ENCODE measurements at places on chromosomes 7 and 10. TPM values are rescaled to one million over a fixed set of nuclear protein-coding genes. Genes with fewer than 3 reads are reported as not detected.

- H3K27ac ChIP-seq, result no peak overlapping the region
- H3K4me3 ChIP-seq, result no peak overlapping the region
- DNase-seq, result no peak
- H3K27me3 ChIP-seq, result no peaks in the 10 kb centered on the region
These were observed 498.6 kb downstream of the GLRX3 start for GRCh38 chr10:130634816-130635215.

- no peaks in the 10 kb centered on the region for H3K27me3 ChIP-seq
- no peaks in the 10 kb centered on the region for H3K4me1 ChIP-seq
- H3K27ac ChIP-seq, result no peak overlapping the region
- DNase-seq, result no peak
- no peak overlapping the region for H3K4me3 ChIP-seq
These were observed 592.1 kb upstream of the ANKRD30A start for GRCh38 chr10:36533316-36533715.

Gene FAM25A
- total RNA-seq, result not detected

DNA sequence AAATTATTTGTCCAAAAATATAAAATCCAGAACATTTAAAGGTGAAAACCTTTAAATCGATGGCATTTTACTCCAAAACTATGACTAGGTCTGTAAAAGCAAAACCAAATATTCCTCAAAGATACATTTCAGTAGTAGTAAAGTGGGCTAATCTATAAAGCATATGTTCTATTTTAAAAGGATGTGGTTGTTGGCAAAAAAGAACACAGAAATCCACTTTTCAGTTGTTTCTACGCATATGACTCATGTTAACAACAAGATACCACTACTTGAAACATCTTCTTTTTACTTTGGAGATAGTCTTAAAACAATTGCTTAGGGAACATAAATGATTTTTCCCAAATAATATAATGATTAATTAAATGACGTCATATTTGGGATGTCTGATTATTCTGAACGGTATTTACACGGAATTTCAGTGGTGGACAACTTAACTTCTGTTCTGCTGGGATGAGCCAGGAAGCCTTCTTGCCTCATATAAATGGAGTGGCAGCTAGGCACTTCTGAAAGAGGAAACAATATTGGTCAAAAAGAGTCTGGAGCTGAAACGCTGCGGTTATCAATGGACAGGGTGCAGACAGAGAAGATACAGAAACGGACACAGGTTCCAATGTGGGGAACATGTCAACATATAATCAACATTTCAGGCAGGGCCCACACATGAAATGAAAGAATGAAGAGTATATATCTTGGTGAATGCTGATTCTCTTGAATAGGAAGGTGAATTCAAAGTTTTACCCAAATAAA, 78.5 kb downstream of the ETV1 start:
- no peak overlapping the region for H3K27ac ChIP-seq
- no peaks in the 10 kb centered on the region for H3K27me3 ChIP-seq
- no peak overlapping the region for H3K4me3 ChIP-seq
- peaks cover 9% of the 10 kb centered on the region for H3K4me1 ChIP-seq

DNA sequence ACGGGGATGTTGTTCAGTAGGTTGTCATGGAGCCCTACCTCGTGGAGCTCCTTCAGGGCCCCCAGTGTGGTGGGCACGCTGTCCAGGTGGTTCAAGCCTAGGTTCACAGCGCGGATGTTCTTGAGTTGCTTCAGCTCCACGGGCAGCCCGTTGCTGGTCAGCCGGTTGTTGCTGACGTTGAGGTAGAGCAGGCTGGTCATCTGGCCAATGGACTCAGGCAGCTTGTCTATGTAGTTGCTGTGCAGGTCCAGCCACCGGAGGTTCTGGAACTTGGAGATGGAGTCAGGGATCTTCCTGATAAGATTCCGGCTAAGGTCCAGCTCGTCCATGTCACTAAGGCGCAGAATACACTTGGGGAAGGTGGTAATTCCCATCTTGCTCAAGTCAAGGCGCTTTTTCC, 26.0 kb downstream of the LRRC18 start:
- no peak overlapping the region for H3K27ac ChIP-seq
- no peaks in the 10 kb centered on the region for H3K27me3 ChIP-seq
- DNase-seq, result no peak
- H3K36me3 ChIP-seq, result no peaks in the 10 kb centered on the region
- H3K4me3 ChIP-seq, result no peak overlapping the region

DNA sequence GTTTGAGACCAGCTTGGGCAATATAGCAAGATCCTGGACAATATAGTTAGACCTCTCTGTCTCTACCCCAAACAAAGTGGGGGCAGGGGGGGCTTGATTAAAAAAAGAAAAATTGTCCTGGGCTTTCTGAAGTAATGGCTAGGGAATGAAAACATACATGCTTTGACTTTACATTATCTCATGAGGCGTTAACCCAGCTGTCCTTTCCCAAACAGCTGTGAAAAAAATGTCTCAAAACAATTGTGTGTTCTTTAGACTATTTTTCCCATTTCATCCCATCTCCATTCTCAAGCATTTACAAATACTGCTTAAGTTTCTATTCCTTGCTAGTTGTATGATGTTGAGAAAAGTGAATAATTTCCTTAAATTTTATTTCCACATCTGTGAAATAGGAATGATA, 27.0 kb upstream of the CDK13 start:
- H3K4me1 ChIP-seq, result peaks cover 11% of the 10 kb centered on the region
- H3K27ac ChIP-seq, result no peak overlapping the region
- no peak for DNase-seq
- H3K27me3 ChIP-seq, result no peaks in the 10 kb centered on the region

Gene CLDN4
- total RNA-seq, result 18.6 TPM

- H3K4me3 ChIP-seq, result no peak within 1 kb of the TSS
- H3K27ac ChIP-seq, result no peak within 1 kb of the TSS
- H3K27me3 ChIP-seq, result peaks cover 94% of the 10 kb centered on the region
These were observed at the start of gene LIPK for GRCh38 chr10:88705958-88706357. LIPK (plus strand) TSS chr10:88706249; CDS start chr10:88724544, 18,295 bp downstream.

DNA sequence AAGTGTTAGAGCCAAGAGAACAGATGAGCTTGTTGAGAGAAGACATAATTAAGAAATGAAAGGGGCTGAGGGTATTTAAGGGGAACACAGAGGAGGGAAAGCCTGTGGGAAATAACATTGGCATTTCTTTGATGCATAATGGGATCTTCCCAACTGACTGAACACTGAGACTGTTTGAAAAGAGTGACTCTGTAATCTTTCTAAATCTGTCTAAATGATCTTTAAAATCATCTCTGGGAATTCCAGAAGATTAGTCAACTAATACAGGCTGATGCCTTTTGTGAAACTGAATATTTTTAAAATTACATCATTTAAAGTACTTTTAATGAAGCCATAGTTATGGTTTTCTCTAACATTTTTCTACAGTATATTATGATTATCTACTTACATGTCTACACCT, 17.4 kb upstream of the SLC35G1 start:
- DNase-seq, result no peak
- H3K4me1 ChIP-seq, result peaks cover 11% of the 10 kb centered on the region
- H3K27me3 ChIP-seq, result no peaks in the 10 kb centered on the region
- no peak overlapping the region for H3K4me3 ChIP-seq

GRCh38 chr10:28922127-28922526, 244.8 kb downstream of the BAMBI start:
- no peaks in the 10 kb centered on the region for H3K4me1 ChIP-seq
- H3K27ac ChIP-seq, result no peak overlapping the region
- peak; percentile 43 for DNase-seq
- H3K36me3 ChIP-seq, result no peaks in the 10 kb centered on the region

GRCh38 chr10:34727595-34728033, 87.5 kb downstream of the PARD3 start:
- H3K27me3 ChIP-seq, result no peaks in the 10 kb centered on the region
- H3K27ac ChIP-seq, result no peak overlapping the region
- DNase-seq, result peak; percentile 56
- H3K4me1 ChIP-seq, result peaks cover 3% of the 10 kb centered on the region
- no peak overlapping the region for H3K4me3 ChIP-seq

Gene C7orf33
- not detected for total RNA-seq

GRCh38 chr7:142579946-142580345, 169.3 kb upstream of the PRSS1 start:
- peaks cover 9% of the 10 kb centered on the region for H3K4me1 ChIP-seq
- no peak for DNase-seq
- H3K27ac ChIP-seq, result no peak overlapping the region

DNA sequence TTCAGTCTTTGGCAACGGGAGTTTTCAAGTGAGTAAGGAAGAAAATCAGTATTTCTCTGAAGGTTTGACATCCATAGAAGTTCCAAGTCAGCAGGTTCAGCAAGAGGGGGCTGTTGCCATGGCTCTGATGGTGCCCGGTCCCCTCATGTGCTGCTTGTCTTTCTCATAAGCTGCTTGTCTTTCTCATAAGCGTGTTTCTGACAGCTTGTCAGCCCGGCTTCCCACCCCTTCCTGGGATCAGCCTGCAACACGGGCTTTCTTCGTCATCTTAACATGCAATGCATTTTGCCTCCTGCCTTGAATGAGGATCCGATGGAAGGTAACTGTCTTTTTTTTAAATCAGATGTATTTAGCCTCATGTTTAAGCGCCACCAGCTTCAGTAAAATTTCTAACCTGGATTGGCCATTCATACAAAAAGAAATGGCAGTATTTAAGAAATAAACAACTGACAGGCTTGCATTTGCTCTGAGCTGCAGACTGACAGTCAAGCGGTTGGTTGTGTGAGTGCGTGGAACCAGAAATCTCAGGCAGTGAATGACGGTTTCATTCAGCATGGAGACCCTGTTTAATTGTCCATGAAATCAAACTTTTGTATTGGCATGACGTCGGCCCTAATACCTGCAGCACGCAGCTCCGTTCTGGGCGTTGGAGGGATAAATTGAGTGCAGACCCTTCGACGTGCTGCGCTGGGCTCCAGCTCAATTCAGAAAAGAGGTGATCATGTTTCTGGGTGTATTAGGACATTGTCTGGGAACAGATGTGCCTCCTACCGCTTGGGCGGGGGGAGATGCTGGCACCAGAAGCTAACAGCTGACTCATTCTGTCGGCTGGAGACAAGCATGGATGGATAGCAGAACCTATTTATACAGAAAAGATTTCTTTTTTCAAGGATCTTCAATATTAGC, 454.7 kb upstream of the FOXK1 start:
- no peak for DNase-seq
- no peaks in the 10 kb centered on the region for H3K4me1 ChIP-seq
- no peak overlapping the region for H3K4me3 ChIP-seq
- H3K27ac ChIP-seq, result no peak overlapping the region
- H3K27me3 ChIP-seq, result no peaks in the 10 kb centered on the region

DNA sequence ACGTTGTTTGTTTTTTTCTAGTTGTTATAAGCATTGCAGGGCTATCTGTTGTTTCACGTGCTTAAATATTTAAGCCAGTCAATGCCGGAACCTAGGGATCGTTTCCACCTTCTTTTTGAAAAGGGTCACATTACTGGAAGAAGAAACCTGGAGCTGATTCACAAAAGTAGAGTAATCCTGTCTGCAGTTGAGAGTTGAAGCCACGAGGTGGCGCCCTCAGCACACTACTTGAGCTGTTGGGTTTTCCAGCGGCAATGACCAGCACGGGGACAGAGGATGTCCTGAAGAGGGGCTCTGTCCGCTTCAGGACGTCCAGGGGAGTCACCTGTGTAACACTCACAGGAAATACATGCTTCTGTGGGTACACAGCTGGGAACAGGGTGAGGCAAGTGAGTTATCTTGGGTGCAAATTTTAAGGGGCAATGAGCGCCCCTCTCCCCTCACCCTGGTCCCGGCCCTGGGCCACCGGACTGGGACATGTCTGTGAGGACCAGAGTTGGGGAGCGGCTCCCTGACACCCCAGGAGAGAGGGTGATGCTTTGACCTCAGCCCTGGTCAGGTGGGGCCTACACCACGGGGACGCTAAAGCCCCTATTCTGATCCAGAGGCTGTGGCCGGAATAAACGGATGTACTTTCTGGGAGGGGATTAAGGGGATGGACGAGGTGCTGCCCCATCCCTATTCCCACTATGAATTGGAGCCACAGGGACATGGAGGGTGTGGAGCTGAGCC, 26.3 kb upstream of the WDFY4 start:
- H3K36me3 ChIP-seq, result no peaks in the 10 kb centered on the region
- peaks cover 8% of the 10 kb centered on the region for H3K4me1 ChIP-seq
- no peak overlapping the region for H3K27ac ChIP-seq
- peak; percentile 88 for DNase-seq
- H3K4me3 ChIP-seq, result no peak overlapping the region
